Cerebellar nuclear complex (tissue), 1 donor: ENCODE measurements at places on chromosomes 2 and 18.
A peak's percentile ranks its signal among the peaks of the same experiment; 100 is the strongest.

- no peak for DNase-seq
Observed at GRCh38 chr2:170505631-170506275, 209.4 kb upstream of the SP5 start.

DNA sequence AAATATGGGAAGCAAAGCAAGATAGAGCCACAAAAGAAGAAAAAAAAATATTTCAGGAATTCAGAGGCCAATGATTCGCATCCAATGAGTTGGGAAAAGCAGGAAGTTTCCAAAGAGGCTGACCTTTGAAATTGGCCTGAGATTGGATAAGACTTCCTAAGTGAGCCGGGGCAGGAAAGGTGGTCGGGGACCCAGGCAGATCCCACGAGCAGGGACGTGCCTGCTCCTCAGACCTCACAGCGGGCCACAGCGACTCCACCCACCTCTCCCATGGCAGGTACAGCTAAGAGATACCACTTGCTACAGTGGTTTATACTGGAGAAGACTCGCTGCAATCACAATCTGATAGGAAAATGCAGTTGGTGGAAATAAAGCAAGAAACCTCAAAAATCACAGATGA, 102.8 kb upstream of the SALL3 start:
- DNase-seq, result no peak

- DNase-seq, result no peak
Observed at GRCh38 chr18:76480913-76481312, 14.1 kb downstream of the ZNF516 start.

- DNase-seq, result no peak
Observed at GRCh38 chr2:174158003-174158402, 90.3 kb downstream of the OLA1 start.

- DNase-seq, result no peak
Observed at GRCh38 chr2:241947004-241947350, 77.4 kb downstream of the RTP5 start.

DNA sequence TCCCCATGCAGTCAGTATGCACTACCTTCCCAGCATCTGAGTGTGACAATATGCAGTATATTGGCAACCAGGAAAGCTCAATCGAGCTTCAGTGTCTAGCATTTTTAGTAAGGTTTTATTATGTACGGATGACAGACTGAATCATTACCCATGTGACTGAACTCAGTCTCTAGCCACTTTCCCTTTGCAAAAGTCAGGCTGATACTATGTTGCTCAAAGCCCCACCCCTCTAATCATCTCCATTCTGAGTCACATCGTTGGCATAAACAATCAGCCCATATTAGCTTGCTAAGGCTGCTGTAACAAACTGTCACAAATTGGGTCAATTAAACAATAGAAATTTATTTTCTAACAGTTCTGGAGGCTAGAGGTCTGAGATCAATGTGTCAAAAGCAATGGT, 25.8 kb upstream of the SRD5A2 start:
- DNase-seq, result no peak

DNA sequence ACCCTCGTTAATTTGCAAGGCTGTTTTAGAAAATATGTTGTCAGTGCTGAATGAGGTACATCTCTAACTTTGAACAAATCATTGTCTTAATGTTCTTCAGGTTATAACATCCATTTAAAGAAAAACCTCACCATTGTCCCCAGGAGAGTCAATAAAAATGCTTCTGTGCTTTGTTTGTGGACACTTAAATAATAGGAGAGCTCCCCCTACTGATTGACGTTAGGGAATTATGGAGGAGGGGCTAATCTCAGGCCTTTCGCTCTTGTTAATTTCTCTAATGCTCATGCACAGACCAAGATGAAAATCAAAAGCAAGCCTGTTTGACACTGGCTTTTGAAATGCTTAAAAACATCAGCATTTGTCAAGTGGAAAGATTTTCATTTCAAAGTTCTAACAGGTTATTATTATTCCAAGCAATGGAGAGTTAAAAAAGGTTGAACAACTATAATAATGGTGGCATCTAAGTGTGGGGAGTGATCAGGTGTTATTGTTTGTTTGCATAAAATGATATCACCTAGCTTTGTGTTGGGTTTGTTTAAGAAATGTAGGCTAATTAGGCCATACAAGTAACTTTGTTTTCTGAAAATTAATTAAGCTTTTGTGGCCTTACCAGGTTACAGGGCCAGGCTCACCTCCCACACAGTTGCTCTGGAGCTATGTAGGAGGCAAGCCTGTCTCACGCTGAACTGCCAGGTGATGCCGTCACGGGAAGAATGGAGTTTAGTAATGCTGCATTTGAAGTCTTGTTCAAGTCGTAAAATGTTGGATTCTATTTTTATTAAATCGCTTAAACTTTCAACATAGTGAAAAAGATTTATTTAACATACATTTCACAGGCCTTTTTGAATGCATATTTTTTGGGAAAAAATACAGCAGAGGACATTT, 51.7 kb upstream of the SMIM21 start:
- peak; percentile 12 for DNase-seq

- DNase-seq, result no peak
Observed at GRCh38 chr2:23545396-23545795, 160.4 kb downstream of the KLHL29 start.
